Activated CD8-positive, alpha-beta memory T cell treated with anti-CD3 and anti-CD28 coated beads, Interleukin-2, amount 50 U/mL, for 4 hours (primary cell): ENCODE measurements at places on chromosomes 16 and 17.

DNA sequence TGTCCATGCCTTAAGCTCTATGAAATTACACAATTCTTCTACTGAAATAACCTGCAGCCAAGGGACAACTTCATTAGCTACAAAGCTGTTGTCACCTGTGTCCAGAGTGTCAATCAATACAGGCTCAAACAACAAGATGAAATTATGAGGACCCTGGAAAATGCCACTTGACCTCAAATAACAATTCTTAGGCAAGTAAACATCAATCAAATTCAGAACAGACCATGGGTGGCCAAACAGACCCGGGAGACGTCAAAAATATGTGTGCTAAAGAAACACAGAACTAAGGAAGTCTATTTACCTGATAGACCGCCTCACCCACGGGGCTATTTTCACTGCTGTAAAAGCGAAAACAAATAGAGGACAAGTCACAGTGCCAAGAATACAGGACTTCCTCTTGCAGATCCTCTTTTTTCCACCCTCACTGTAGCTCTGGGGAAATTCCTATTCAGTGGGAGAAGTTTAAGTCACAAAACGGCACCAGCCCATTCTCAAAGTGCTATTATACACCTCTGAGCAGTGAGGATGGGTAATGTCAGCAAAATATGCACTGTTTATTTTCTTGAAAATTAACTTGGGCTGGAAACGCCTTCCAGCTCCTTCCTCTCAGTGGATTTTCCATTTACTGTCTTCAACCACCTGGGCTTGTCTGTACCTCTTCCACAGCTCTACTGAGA is 2.7 kb downstream of the LITAF start:
- DNase-seq: no peak

GRCh38 chr17:40015005-40015997 is at the start of gene CSF3:
CSF3 (plus strand) TSS chr17:40015440; CDS start chr17:40015475, 35 bp downstream.
- no peak for DNase-seq

- peak; percentile 79 for DNase-seq
These were observed at the start of gene OSBPL7 for GRCh38 chr17:47821424-47822391. OSBPL7 (minus strand) TSS chr17:47821794; CDS start chr17:47820278, 1,516 bp downstream.

- no peak for DNase-seq
These were observed 155.7 kb upstream of the TNRC6C start for GRCh38 chr17:77802811-77803220.

- no peak for DNase-seq
These were observed 9.1 kb upstream of the PLCG2 start for GRCh38 chr16:81770008-81770407.

DNA sequence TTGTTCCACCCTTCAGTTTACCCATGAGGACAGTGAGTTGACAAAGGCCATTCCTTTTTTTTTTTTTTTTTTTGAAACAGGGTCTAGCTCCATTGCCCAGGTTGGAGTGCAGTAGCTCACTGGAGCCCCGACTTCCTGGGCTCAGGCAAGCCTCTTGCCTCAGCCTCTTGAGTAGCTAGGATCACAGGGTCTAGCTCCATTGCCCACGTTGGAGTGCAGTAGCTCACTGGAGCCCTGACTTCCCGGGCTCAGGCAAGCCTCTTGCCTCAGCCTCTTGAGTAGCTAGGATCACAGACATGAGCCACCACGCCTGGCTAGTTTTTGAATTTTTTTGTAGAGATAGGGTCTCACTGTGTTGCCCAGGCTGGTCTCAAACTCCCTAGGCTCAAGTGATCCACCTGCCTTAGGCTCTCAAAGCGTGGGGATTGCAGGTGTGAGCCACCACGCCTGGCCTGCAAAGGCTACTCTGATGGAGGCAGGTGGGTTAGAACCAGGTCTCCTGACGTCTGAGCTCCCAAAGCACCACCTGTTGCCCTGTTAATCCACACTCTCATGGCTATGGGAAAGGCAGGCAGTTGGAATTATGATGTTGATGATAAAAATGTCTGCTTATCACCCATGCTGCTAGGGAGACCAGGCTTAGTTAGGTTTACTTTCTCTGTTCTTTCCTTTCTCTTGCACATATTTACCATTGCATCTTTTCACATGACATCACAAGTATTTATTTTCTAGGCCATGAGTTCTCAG is 65.2 kb downstream of the KSR1 start:
- no peak for DNase-seq

DNA sequence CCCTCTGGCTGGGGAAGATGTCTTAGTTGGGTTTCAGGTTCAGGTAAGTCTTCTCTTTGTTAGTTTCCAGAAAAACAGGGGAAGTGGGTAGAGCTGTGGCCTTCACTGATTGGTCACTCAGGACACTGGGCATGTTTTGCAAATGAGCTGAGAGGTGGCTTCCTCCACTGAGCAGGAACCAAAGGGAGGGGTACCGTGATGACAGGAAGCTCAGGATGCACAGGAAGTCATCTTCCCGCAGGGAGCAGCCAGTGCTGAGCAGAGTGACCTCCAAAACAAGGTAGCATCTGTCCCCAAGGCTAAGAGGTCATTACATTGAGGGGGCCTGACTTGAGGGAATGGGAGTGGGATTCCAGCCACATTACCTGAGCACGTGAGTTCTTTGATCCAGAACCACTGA is 5.6 kb downstream of the NT5C start:
- no peak for DNase-seq
